ENCODE measurements at places on chromosomes 3 and 15.
A peak's percentile ranks its signal among the peaks of the same experiment; 100 is the strongest.

DNA sequence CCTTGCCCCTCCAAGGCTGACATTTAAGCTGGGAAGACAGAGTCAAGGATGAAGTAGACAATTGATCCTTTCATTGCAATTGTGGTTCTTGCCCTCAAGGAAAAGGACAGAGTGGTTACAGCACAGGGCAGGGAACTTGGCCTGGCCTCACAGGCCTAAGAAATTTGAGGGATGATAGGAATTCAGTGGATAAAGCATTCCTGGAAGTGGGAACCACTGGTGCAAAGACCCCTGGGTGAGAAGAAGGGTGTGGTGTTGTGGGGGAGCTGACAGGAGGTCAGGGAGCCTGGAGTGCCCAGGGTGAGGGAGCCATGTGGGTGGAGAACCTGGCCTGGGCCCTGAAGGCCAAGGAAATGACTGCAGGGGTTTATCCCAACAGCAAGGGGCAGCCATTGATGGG, 287.4 kb downstream of the UACA start:
- DNase-seq, result no peak

- no peak for DNase-seq
Observed at GRCh38 chr3:49213998-49214397, 42.6 kb downstream of the KLHDC8B start.

GRCh38 chr15:92017882-92018534, 164.5 kb downstream of the SLCO3A1 start:
- DNase-seq, result no peak

GRCh38 chr3:156098437-156099035, 21.8 kb upstream of the KCNAB1 start:
- DNase-seq, result no peak

- DNase-seq, result no peak
Observed at GRCh38 chr3:123244128-123244527, 42.4 kb downstream of the SEC22A start.

GRCh38 chr15:91940496-91941381, 87.2 kb downstream of the SLCO3A1 start:
- no peak for DNase-seq

GRCh38 chr3:42190701-42191442, 75.1 kb downstream of the CCK start:
- peak; percentile 42 for DNase-seq

GRCh38 chr3:25021816-25022215, 406.2 kb upstream of the RARB start:
- DNase-seq, result no peak

- DNase-seq, result no peak
Observed at GRCh38 chr15:52255935-52256334, 39.7 kb downstream of the MYO5C start.

DNA sequence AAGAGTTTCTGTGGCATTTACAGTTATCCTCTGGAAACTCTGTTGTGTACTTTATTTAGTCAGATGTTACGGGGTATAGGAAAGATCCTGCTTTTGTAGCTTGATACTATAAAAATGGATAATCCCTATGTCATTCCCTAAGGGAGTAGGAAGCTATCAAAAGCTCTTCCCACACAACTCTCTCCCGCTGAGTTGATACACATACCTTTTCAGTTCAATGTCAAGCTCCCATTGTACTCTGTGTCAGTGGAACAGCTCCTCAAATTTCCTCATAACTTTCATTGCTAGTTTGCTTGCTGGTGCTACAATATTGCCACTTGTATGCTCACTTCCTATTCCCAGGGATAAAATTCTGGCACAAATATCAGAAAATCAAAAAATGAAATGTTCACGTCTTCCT, 893.3 kb upstream of the GBE1 start:
- no peak for DNase-seq

DNA sequence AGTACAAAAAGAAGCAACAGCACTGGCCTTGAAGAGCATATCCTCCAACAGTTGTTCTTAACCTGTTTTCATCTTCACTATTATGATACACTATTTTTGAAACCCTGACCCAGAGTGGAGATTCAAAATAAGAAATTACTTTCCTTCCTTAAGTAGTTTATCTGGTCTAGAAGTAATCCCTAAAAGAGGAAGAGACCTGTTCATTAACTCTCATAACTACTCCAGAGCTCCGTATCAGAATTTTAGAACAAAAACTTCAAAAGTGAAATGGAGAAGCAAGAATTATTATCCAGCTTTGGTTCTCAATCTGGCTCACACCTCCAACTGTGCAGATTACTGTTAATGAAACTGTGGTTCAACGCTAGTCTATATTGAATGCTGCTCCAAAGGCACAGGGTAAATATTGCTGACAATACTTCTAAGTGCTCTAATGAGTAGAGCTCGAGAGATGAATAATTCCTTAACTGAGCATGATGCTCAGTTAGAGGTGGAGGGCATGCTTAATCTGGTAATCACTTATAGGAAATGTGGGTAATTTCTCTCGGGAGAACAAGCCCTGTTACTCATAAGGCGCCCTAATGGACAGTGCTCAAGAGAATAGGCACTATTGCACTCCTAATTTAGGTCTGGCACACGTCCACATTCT, 5.2 kb downstream of the LCMT2 start:
- no peak for DNase-seq

- DNase-seq, result no peak
Observed at GRCh38 chr3:184317201-184317600, 2.8 kb downstream of the EIF4G1 start.

DNA sequence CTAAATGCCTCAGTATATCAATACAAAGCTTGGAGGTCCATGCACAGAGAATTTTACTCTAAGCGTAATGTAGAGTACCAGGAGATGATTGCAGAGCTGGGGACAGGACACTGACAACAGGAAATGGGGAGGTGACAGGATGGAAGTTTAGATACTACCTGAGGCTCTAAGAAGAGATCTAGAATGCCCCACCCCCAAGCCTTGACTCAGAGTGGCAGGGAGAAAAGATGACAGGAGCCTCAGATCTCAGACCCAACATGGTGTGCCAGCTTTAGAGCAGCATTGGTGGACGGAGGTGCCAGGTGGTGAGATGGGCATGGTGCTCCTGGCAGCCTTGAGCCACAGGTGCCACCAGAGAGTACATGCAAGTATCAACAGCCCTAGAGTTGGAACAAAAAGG, 62.5 kb downstream of the LYZL4 start:
- DNase-seq, result no peak

Measured in activated CD4-positive, alpha-beta T cell treated with anti-CD3 and anti-CD28 coated beads, Interleukin-2, amount 50 U/mL, for 24 hours (primary cell).